ENCODE measurements at places on chromosomes 1 and 21. TPM values are rescaled to one million over a fixed set of nuclear protein-coding genes. Genes with fewer than 3 reads are reported as not detected.

Gene RPTN
- polyA plus RNA-seq, result not detected

Gene HMCN1
- polyA plus RNA-seq, result 14.0 TPM

Gene AMIGO1
- 14.8 TPM for polyA plus RNA-seq

Gene MEX3A
- polyA plus RNA-seq, result 17.6 TPM

DNA sequence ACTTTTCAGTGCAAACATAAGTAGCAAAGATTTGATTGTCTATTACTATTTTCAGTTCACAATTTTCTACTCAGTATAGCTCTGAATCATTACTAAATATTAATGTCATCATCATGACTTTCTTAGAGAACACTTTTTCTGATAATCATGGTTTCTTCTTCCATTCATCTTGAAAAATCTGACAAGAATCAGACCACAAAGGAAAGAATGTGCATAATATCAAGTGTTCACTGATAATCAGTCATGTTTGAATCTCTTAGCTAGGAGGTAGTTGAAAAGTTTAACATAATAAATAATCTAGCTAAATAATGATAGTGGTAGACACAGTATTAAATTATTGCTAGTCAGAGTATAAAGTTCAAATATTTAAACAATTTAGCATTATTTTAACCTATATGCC, 133.2 kb downstream of the BRINP3 start:
- no peak for DNase-seq

GRCh38 chr1:3436451-3436850, 18.0 kb upstream of the ARHGEF16 start:
- no peak for DNase-seq

GRCh38 chr1:42450061-42450460, 5.8 kb downstream of the ZMYND12 start:
- DNase-seq, result no peak

Measured in muscle of arm (tissue), 14 donors.